Subcutaneous preadipocyte (primary cell): ENCODE measurements at places on chromosomes 2 and 18. TPM values are rescaled to one million over a fixed set of nuclear protein-coding genes. Genes with fewer than 3 reads are reported as not detected.

Gene SPOPL
- total RNA-seq, result 12.3 and 12.5 TPM in 2 replicates

Gene SP100
- 114 and 148 TPM in 2 replicates for total RNA-seq

Gene TNFAIP6
- 22.3 and 23.5 TPM in 2 replicates for total RNA-seq

Gene CHRNG
- total RNA-seq, result not detected in 2 replicates

Gene NUP35
- total RNA-seq, result 15.8 and 27.8 TPM in 2 replicates

Gene CRYBA2
- total RNA-seq, result not detected in 2 replicates

Gene CDKL4
- 1.2 and 1.5 TPM in 2 replicates for total RNA-seq

Gene B3GNT7
- total RNA-seq, result not detected in 2 replicates

Gene WDR54
- total RNA-seq, result 71.7 and 76.4 TPM in 2 replicates

Gene NYAP2
- not detected in 2 replicates for total RNA-seq

Gene LOXL3
- 2.2 and 3.7 TPM in 2 replicates for total RNA-seq

Gene OBSL1
- total RNA-seq, result 26.0 and 37.5 TPM in 2 replicates

Gene FSHR
- total RNA-seq, result not detected in 2 replicates

Gene LHCGR
- total RNA-seq, result not detected in 2 replicates

Gene TEX44
- not detected in 2 replicates for total RNA-seq

Gene HOXD10
- total RNA-seq, result 2.7 TPM in 1 of 2 replicates, not detected in the other

Gene UCN
- total RNA-seq, result 0.59 and 0.73 TPM in 2 replicates

Gene ALMS1
- total RNA-seq, result 12.9 and 24.0 TPM in 2 replicates

Gene EFR3B
- 0.37 and 0.39 TPM in 2 replicates for total RNA-seq

Gene SPDYA
- 0.59 and 0.73 TPM in 2 replicates for total RNA-seq

Gene REG1B
- not detected in 2 replicates for total RNA-seq

Gene PMS1
- total RNA-seq, result 21.7 and 22.9 TPM in 2 replicates

Gene CDK5R2
- not detected in 2 replicates for total RNA-seq

Gene CACNB4
- total RNA-seq, result 0.37 and 0.39 TPM in 2 replicates

Gene C2orf80
- total RNA-seq, result not detected in 2 replicates

Gene UGT1A8
- not detected in 2 replicates for total RNA-seq

Gene TMEM247
- not detected in 2 replicates for total RNA-seq

Gene TPO
- not detected in 2 replicates for total RNA-seq

Gene EMILIN1
- total RNA-seq, result 36.7 and 51.6 TPM in 2 replicates

Gene POTEC
- total RNA-seq, result not detected in 2 replicates

Gene CBLN2
- not detected in 2 replicates for total RNA-seq

Gene NLRC4
- total RNA-seq, result not detected in 2 replicates

Gene SCN9A
- total RNA-seq, result 0.37 and 0.78 TPM in 2 replicates

Gene NFATC1
- total RNA-seq, result 2.3 and 2.6 TPM in 2 replicates

Gene KCNG2
- total RNA-seq, result not detected in 2 replicates

Gene ZEB2
- 70.9 and 79.4 TPM in 2 replicates for total RNA-seq

Gene SLC23A3
- 0.73 and 1.8 TPM in 2 replicates for total RNA-seq

Gene IGFBP2
- 4.0 and 6.6 TPM in 2 replicates for total RNA-seq

Gene TUBB8B
- total RNA-seq, result not detected in 2 replicates

Gene VWC2L
- not detected in 2 replicates for total RNA-seq

Gene SLC14A1
- under 0.01 and 1.2 TPM in 2 replicates for total RNA-seq

Gene MARCHF4
- total RNA-seq, result under 0.01 and 1.6 TPM in 2 replicates

Gene APOB
- under 0.01 TPM in 2 replicates for total RNA-seq

Gene TPRKB
- 31.2 and 31.5 TPM in 2 replicates for total RNA-seq

Gene HOXD8
- total RNA-seq, result 7.7 and 10.0 TPM in 2 replicates

Gene MYO5B
- under 0.01 TPM in 1 of 2 replicates, not detected in the other for total RNA-seq

Gene ZNF385B
- under 0.01 and 0.37 TPM in 2 replicates for total RNA-seq

Gene TUBA3E
- not detected in 2 replicates for total RNA-seq

Gene RUFY4
- total RNA-seq, result not detected in 2 replicates

Gene IRS1
- total RNA-seq, result 21.3 and 48.5 TPM in 2 replicates

Gene DOK6
- total RNA-seq, result 0.37 TPM in 1 of 2 replicates, not detected in the other

Gene SIGLEC15
- 0.73 and 5.1 TPM in 2 replicates for total RNA-seq

Gene RTP5
- total RNA-seq, result not detected in 2 replicates

Gene LINC00305
- not detected in 2 replicates for total RNA-seq
